Stimulated activated CD8-positive, alpha-beta memory T cell treated with anti-CD3 and anti-CD28 coated beads, Interleukin-15, amount 100 ng/mL, for 24 hours (primary cell): ENCODE measurements at places on chromosomes 6 and 20.

- DNase-seq, result no peak
These were observed 650 bp upstream of the CASP8AP2 start for GRCh38 chr6:89828988-89829471.

DNA sequence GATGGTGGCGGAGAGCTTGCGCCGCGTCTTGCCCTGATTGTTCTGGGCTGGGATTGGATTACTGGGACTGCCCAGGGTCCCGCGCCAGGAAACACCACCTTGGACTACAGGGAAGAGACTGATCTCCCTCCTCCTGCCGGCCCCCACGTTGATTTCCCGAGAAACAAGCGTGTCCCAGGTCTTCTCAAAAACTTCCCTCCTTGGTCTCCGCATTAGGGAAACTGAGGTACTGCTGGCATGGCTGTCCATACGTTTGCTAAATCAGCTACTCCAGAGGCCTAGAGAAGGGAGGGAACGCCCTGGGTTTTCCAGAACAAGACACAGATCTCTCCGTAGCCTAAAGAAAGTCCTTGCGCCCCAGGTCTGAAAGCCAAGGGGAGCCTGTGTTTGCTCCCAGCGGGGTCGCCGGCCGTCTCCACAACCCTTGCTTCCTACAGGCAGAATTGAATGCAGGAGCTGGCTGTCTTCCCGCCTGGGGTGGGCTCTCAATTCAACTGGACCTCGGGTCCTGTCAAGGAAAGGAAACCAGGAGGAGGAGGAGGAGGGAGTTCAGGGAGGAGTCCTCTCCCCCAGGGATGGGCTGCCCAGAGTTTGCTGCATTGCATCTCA lies 29.2 kb downstream of the TFAP2A start:
- no peak for DNase-seq

DNA sequence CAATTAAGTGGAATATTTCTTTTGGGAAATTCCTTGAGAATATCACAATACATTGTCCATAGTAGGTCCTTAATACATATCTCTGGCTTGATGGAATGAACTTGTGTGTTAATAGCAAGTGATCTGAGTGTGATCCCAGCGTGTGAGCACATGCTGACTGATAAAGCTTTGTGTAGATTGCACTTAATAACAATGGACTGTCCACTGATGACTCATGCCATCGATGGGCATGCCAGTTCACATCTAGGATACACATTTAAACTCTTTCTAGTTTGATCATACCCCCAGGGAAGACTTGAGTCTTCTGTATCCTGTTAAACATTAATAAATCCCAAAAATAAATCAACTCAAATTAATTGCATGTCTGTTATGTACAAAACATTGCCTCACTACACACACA lies 454.3 kb upstream of the SPTLC3 start:
- no peak for DNase-seq

DNA sequence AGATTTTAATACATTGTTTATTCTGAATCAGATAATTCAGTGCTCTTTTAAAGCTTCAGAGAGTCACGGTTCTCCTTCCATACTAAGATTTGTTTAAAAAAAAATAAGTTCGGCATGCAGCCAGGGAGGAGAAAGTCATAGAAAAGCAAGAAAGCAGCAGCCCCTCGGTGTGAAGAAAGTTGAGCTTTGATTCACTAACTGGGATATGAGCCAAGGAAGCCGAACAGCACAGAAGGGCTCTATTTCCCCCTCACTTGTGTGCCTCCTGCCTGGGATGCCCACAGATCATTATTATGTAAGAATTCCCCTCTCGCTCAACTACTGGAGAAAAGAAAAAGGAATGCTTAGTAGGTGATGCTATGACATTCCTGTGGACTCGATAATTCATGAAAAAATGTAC lies 69.3 kb upstream of the SYNJ2 start:
- no peak for DNase-seq

DNA sequence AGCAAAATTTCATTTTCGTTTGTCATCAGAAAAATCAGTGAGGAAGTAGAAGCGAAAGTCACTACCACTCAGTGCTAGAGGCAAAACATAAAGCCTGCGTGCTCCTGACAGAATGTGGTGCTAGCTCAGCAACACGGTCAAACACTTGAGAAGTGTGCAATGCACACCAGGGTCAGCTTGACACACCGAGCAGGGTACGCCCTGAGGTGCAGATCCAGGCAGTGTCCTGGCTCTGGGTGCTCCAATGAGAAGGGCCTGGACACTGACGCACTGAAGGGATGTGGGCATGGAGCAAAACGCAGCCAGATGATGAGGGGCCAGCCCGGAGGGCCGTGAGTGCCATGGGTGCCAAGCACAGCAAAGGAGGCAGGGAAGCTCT lies 5.9 kb downstream of the RNASET2 start:
- DNase-seq, result no peak

- no peak for DNase-seq
These were observed 885 bp downstream of the MTCL3 start for GRCh38 chr6:127518191-127518709.

GRCh38 chr6:100335991-100336390 lies 128.7 kb downstream of the SIM1 start:
- DNase-seq, result no peak

DNA sequence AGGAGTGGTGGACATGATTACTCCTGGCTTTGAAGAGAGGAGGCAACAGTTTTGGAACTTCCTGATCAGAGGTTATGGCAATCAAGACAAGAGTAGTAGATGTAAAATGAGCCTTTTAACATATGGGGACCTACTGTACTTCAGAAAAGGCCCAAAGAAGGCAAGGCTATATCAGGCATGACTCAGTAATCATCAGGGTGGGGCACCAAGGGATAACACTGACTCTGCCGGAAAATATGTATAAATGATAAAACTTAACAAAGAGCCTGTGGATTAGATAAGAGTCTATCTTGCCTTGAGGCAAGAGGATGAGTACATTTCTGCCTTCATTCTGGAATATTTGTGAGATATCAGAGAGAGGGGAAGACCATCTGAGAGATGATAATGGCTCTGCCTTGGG lies 1389.9 kb upstream of the MAP3K7 start:
- no peak for DNase-seq

GRCh38 chr20:24966317-24967012 lies 17.4 kb downstream of the CST7 start:
- no peak for DNase-seq

GRCh38 chr20:33158637-33159385 lies 9.1 kb upstream of the BPIFA2 start:
- DNase-seq, result no peak

DNA sequence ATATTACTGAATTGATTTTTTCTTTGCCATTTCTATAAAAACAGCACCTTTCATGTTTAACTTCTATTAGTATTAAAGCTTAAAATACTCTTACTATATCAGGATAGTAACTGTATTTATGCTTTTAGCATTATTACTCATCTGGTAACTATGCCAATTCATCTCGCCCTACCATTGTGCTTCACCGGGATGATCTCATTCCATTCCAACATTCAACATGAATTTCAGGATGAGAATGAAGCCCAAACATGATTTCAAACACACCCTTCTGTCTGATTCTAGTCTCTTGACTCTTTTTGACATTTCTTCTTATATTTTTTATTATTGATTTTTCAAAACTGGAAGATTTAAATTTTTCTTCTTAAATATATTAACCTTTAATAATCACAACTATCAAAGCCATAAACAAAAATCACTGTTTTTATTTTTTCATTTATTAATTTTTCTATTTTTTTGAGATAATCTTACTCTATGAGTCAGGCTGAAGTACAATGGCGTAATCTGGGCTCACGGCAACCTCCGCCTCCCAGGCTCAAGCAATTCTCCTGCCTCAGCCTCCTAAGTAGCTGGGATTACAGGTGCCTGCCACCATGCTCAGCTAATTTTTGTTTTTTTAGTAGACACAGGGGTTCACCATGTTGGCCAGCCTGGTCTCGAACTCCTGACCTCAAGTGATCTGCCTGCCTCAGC lies 46.7 kb downstream of the GJA1 start:
- DNase-seq, result no peak

- DNase-seq, result no peak
These were observed 46.0 kb downstream of the DACT2 start for GRCh38 chr6:168273441-168274036.

DNA sequence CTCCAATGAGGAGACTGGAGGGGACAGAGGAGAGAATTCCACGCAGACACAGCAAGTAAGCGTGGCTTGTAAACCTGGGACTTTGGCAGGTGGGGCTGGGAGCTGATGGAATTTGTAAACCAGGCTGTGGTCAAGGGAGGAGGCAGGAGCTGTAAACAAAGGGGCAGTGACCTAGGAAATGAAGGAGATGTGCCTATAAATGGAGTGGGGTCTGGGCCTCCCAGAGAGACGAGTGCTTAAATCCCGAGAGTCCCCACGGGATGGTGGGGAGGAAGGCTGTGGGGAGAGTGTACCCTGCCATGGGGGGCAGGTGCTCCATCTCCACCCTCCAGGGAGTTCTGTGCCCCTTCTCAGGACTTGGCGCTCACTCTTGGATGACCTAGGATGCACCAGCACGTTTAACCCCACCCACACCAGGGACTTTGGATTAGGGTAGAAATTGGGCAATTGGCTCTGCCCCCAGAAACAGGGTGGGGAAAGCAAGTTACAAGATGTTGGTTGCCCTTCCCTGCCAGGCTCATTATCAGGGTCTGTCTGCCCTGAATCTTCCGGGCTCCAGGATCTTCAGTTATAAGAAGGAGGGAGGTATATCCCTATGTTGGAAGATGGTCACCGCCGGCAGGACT lies 4.0 kb upstream of the DHX16 start:
- DNase-seq, result no peak

DNA sequence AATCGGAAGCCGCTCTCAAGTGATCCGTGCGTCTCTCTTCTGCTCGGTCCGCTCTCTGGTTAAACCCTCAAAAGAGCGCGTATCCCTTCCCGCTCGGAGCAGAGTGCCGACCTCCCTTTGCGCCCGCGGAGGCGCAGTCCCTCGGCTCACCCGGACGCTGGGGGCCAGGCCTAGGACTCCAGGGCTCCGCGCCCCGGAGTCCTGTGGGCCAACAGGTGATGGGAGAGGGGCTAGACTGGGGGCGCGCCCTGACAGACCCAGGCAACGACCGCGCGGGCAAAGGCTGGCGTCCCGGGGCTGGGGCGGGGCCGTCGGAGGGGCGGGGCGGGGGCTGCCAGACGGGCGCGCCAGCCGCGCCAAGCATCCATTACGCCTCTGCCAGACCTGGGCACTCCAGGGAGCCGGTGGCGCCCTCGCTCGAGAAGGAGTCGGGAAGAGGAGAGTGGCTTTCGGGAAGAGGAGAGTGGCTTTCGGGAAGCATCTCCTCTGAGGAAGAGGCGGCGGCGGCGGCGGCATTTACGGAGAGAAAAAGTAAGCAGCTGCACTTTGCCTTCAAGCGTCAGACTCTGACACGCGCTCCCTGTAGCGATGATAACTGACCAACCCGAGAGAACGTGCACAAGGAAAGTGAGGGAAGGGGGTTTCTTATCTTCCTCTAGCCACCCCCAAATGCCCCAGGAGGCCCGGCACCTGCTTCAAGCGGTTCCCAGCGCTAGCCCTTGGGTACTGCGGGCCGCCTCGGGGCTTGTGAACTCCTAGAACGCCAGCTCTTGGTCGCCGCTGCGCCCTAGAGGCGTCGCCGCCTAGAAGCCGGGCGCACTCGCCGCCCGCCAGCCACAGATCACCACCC lies 2.6 kb downstream of the EPHA7 start:
- no peak for DNase-seq

- no peak for DNase-seq
These were observed 10.9 kb downstream of the PYGB start for GRCh38 chr20:25258828-25259227.

GRCh38 chr6:136784910-136785746 lies 7.1 kb downstream of the MAP3K5 start:
- DNase-seq, result no peak

DNA sequence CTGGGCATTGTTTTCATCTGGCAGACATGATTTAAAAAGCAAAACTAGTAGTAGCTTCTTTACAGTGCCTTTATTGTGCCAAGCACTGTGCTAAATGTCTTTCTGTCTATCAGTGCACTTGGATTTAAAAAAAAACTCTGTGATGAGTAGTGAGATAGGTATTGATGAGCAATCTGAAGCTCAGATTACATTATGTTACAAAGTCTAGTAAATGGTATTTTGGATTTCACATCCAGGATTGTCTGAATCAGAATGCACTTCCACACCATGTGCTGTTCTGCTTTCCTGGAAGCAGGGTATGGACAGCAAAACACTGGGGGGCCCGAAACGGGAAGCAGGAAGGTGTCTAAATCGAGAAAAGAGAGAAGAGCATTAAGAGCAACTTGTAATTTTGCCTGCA lies 103.4 kb upstream of the CCN2 start:
- no peak for DNase-seq

- DNase-seq, result no peak
These were observed at the start of gene PLCB4 for GRCh38 chr20:9068841-9069663. TSS of gene PLCB4 (plus strand) at chr20:9069087. CDS start at chr20:9307815, 238,728 bp downstream.

DNA sequence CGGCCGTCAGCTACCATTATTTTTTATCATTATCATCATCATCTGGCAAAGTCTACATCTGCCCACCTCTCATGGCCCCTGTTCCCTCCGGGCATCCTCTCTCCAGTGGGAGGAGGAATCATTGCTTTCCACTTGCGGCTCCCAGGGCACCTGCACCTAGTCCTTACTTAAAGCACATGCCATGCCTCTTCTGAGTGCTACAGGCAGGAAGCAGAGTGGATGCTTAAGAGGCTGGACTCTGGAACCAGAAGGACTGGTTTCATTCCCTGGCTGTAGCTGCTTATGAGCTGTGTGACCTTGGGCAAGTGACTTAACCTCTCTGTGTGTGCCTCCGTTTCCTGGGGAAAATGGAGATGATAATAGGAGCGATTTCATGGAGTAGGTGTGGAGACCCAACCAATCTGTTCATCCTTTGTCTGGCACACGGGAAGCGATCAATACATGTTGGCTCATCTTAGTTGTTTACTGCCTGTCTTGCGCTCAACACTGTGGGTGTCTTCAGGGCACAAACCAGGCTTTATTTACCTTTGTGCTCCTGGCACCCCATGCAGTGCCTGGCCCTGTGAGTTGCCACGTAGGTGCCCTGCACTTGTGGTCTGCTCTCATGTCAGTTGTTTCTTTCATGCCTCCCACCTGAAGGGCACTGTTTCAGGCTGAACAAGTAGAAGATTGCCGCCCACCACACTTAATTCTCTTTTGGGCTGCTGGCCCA lies 317.0 kb upstream of the SULF2 start:
- DNase-seq, result no peak

GRCh38 chr6:1311400-1312202 lies at the start of gene FOXQ1:
TSS of gene FOXQ1 (plus strand) at chr6:1312098. CDS start at chr6:1312705, 607 bp downstream.
- no peak for DNase-seq

GRCh38 chr6:13711324-13711732 lies 307 bp downstream of the RANBP9 start:
- DNase-seq, result no peak

DNA sequence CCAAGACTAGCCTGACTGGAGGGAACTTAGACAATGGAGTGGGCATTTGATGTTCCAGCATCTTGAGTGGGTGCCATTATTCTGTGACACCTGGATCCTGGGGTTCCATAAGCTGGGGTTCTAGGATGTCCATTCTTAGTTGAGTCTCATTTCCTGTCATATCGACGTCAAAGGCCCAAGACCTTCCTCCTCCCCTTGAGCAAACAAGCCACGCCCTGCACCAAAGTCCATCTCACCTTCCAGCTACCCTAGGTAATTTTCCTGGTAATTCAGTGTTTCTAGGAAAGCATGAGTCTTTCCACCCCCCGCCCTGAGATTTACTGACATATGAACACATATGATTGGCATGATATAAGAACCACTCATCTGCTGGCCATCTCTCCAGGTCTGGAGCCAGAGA lies at the start of gene TRIM40:
TSS of gene TRIM40 (plus strand) at position 384 of the 400 bp plus-strand sequence. CDS start 897 bp downstream, outside the sequence.
- no peak for DNase-seq

- DNase-seq, result no peak
These were observed 222.4 kb downstream of the UNC5CL start for GRCh38 chr6:40816601-40817000.
